ENCODE measurements at places on chromosomes 3 and 15.

- H3K4me3 ChIP-seq, result no peak overlapping the region
- no peaks in the 10 kb centered on the region for H3K27me3 ChIP-seq
- H3K4me1 ChIP-seq, result peaks cover 1% of the 10 kb centered on the region
- peak; percentile 40 for DNase-seq
- H3K36me3 ChIP-seq, result peaks cover 8% of the 10 kb centered on the region
- H3K27ac ChIP-seq, result no peak overlapping the region
These were observed 6.2 kb downstream of the RPL22L1 start for GRCh38 chr3:170863816-170864215.

- peaks cover 4% of the 10 kb centered on the region for H3K4me1 ChIP-seq
- no peaks in the 10 kb centered on the region for H3K36me3 ChIP-seq
- no peak for DNase-seq
- no peak overlapping the region for H3K27ac ChIP-seq
These were observed 296.8 kb downstream of the OTOL1 start for GRCh38 chr3:161793194-161793930.

DNA sequence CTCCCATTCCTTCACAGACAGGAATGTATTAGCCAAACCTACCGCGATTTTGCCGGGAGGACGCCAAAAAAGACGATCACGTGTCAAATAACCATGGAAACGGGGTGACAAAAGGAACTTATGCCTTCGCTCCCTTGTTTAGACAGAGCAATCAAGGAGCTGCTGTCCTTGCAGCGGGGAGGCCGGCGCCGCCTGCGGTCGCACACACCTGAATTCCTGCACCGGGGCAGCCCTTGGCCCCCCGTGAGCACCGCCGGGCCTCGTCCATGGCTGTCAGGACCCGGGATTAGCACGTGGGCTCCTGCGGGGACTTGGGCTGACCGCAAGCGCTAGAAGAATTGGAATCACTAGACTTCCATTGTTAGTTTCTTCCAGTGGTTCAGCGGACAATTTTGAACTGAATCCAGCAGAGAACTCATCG, 193.1 kb downstream of the SHQ1 start:
- DNase-seq, result peak; percentile 46
- no peak overlapping the region for H3K27ac ChIP-seq
- no peak overlapping the region for H3K4me3 ChIP-seq

DNA sequence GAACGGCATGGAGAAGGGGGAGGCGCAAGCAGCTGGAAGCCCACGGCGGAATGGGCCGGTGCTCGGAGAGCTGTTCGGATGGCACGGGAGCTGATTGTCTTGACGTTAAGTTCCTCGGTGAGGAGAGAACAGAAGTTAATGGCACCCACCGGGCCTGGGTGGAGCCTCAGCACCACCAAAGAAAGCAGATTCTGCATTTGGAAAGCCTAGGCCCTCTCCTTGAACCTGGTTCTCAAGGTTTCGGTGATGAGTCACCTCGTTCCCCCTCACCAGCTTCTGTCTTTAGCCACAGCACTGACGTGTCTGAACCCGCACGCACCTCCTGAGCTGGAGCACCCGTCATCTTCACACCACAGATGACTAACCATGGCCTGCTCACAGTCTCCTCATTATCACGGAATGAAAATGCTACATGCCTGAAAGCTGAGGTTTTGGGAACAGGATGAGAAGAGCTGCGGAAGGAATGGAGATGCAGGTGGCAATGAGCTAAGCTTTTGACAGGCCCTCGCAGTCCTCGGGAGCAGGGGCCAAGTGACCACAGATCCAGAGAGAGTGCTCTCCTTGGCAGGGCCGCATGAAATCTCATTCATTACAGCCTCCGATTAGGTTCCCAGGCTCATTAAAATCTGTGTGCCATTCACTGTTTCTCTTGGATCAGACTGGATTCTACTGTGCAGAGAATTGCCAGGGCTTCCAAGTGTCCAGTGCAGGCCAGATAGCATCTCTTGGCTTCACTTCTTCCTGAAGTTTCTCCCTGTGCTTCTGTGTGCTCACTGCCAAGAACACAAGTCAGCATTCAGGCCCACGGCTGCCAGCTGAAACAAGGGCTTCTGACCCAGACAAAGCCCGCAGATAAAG, 96.3 kb upstream of the DLG1 start:
- peak; percentile 92 for DNase-seq
- no peaks in the 10 kb centered on the region for H3K27me3 ChIP-seq
- no peak overlapping the region for H3K4me3 ChIP-seq
- H3K4me1 ChIP-seq, result no peaks in the 10 kb centered on the region
- H3K27ac ChIP-seq, result no peak overlapping the region
- no peaks in the 10 kb centered on the region for H3K36me3 ChIP-seq

DNA sequence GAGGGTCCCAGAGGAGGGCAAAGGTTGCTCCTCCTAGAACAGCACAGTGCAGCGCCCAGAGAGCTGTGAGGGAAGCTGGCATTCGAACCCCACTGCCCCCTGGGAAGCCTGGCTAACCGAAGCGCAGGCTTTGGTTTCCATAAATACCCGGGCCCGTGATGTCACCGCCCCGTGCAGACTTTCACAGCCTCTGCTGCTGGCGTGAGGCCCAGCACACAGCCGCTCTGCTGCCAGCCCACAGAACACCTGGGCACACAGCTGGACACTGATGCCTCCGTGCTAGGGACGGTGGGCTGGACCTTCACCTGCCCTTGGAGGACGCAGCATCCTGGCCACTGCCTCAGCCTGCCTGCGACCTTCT, 1.0 kb downstream of the IQSEC1 start:
- no peaks in the 10 kb centered on the region for H3K36me3 ChIP-seq
- no peaks in the 10 kb centered on the region for H3K4me1 ChIP-seq
- peaks cover 34% of the 10 kb centered on the region for H3K27me3 ChIP-seq
- DNase-seq, result no peak
- no peak overlapping the region for H3K27ac ChIP-seq
- H3K4me3 ChIP-seq, result no peak overlapping the region

GRCh38 chr3:89957451-89957850, 850.0 kb downstream of the EPHA3 start:
- no peak overlapping the region for H3K27ac ChIP-seq
- H3K4me1 ChIP-seq, result no peaks in the 10 kb centered on the region
- no peak for DNase-seq
- no peaks in the 10 kb centered on the region for H3K36me3 ChIP-seq
- no peak overlapping the region for H3K4me3 ChIP-seq
- no peaks in the 10 kb centered on the region for H3K27me3 ChIP-seq

- peak; percentile 78 for DNase-seq
- H3K4me3 ChIP-seq, result no peak overlapping the region
- no peaks in the 10 kb centered on the region for H3K36me3 ChIP-seq
- peak overlapping the region; percentile 32 for H3K27ac ChIP-seq
- H3K27me3 ChIP-seq, result no peaks in the 10 kb centered on the region
- peaks cover 31% of the 10 kb centered on the region for H3K4me1 ChIP-seq
These were observed 41.1 kb downstream of the IGF1R start for GRCh38 chr15:98689431-98689861.

- peaks cover 11% of the 10 kb centered on the region for H3K36me3 ChIP-seq
- H3K27me3 ChIP-seq, result no peaks in the 10 kb centered on the region
- no peaks in the 10 kb centered on the region for H3K4me1 ChIP-seq
- no peak overlapping the region for H3K27ac ChIP-seq
These were observed 15.4 kb downstream of the PLSCR1 start for GRCh38 chr3:146529021-146529420.

All from trophoblast cell (in vitro differentiated cells and primary cell).